ENCODE measurements at places on chromosomes 7 and 10. TPM values are rescaled to one million over a fixed set of nuclear protein-coding genes. Genes with fewer than 3 reads are reported as not detected.

The TRIL gene
- not detected for total RNA-seq

The CSGALNACT2 gene
- 19.3 TPM for total RNA-seq

The IL6 gene
- 4.5 TPM for total RNA-seq

The SPDYE11 gene
- not detected for total RNA-seq

The LRIT1 gene
- not detected for total RNA-seq

The PANK1 gene
- 3.2 TPM for total RNA-seq

The SPDYE16 gene
- not detected for total RNA-seq

The FXYD4 gene
- total RNA-seq, result not detected

The FAM25C gene
- total RNA-seq, result not detected

The SYT15 gene
- 0.93 TPM for total RNA-seq

The NPFFR1 gene
- not detected for total RNA-seq

The SPAG6 gene
- 0.09 TPM for total RNA-seq

The C10orf120 gene
- not detected for total RNA-seq

Measured in activated CD4-positive, alpha-beta T cell treated with anti-CD3 and anti-CD28 coated beads for 36 hours (primary cell).